ENCODE measurements at places on chromosomes 3 and 15.

DNA sequence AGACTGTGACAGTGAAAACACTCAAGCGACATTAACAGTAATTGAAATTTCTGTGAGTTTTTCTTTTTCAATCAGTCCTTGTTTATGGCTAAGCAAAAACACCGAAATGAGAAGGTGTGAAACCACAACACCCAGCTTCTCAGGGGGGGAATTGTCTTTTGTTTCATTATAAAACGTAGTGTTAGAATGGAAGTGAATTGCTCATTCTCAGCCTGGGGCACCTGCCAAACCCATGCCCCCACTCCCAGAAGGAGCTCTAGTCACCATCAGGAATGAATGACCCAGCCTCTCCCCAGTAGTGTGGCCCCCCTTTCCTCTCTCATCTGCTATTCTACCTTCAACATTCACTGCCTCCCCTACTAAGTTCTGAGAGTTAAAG is 185.8 kb upstream of the CFAP20DC start:
- DNase-seq = no peak

- no peak for DNase-seq
Observed at GRCh38 chr3:179454887-179455286, 3.6 kb upstream of the GNB4 start.

DNA sequence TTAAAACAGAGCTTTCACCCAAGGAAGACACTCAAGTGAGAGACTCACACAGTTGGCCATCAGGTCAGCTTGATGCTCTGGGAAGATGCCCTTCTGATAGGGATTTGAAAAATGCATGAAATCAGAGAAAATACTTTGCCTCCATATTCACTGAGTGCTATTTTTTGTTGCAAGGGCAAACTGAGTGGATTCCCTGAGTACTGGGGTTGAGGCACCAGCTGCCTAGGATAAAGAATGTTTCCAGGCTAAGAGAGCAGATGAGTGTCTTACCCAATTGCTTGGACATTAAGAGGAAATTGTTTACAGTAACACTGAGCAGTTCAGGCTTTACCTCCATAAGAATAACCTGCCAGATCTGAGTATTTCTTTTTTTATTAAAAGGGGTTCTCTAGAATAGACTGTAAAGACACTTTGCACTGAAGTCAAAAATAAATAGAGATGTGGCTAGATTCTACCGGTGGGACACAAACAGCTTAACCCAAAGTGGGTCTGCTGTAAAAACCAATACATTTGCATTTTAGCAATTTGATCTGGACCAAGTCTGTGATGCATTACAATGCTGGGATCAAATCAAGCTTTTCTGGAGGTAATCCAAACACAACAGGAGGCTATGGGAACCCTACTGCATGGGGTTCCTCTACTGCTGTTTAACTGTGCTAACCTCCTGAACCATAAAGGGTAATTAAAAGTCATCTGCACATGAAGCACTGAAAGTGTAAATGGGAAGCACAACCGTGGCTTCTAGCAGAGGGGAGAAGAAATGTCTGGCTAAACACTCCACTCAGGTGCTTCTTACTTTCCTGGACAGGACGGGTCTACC is 238.8 kb upstream of the WNT5A start:
- DNase-seq = no peak

GRCh38 chr3:196159952-196160804 is 51.0 kb downstream of the ZDHHC19 start:
- peak; percentile 88 for DNase-seq
